Tibial nerve (tissue), 4 donors: ENCODE measurements at places on chromosomes 5 and 9. TPM values are rescaled to one million over a fixed set of nuclear protein-coding genes. Genes with fewer than 3 reads are reported as not detected.

The TAF11L10 gene
- total RNA-seq, result not detected

DNA sequence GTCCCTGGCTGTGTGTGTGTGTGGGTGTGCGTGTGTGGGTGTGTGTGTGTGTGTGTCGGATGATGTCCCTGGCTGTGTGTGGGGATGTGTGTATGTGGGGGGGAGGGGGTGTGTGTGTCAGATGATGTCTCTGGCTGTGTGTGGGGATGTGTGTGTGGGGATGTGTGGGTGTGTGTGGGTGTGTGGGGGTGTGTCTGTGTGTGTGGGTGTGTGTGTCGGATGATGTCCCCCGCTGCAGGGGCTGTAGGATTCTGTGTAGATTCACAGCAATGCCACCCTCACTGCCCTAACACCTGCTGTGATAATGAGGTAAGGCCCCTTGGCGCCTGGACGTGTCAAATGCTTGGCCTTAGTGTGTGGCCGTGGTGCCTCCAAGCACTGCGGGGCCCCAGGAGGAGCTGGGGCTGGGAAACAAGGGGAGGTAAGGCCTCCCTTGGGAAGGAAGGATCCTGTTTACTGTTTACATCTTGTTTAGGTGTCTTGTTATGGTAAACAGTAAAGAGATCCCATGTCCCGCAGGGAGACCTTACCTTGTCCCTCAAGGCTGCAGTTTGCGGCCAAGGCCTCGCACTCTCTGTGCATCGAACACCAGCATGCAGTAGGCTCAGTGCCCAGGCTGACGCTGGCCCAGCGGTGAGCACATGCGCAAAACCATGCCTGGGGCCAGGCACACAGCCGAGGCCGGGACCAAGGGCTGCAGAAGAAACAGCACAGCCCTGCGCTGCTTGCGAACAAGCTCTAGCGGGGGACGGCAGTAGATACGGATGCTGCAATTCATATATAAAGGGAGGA is 24.1 kb downstream of the AHRR start:
- no peaks in the 10 kb centered on the region for H3K27me3 ChIP-seq
- no peak for DNase-seq
- H3K36me3 ChIP-seq, result no peaks in the 10 kb centered on the region
- no peaks in the 10 kb centered on the region for H3K4me1 ChIP-seq
- no peak overlapping the region for H3K27ac ChIP-seq

DNA sequence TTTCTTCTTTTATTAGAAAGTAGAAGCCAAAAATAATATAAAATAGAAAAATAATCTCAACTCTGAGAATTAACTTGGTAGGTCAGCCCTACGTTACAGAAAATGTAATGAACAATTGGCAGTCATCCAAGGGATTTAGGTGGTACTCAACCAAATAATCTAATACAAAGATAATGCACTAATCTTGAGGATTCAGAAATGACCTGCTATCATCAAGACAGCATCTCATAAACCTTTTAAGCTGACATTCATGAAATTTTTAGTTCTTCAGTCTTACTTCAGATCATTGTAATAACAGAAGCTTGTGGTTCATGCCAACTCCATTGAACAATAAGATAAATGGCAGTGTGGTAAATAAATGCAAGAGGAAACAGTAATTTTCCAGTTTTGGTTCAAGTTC is 1058.0 kb downstream of the MAT2B start:
- H3K36me3 ChIP-seq, result no peaks in the 10 kb centered on the region
- no peak for DNase-seq
- H3K27ac ChIP-seq, result no peak overlapping the region
- no peaks in the 10 kb centered on the region for H3K4me1 ChIP-seq
- no peak overlapping the region for H3K4me3 ChIP-seq

GRCh38 chr5:179437341-179438001 is 92.2 kb upstream of the ADAMTS2 start:
- no peak overlapping the region for H3K27ac ChIP-seq
- H3K4me3 ChIP-seq, result no peak overlapping the region
- H3K36me3 ChIP-seq, result no peaks in the 10 kb centered on the region
- H3K27me3 ChIP-seq, result no peaks in the 10 kb centered on the region

- H3K36me3 ChIP-seq, result no peaks in the 10 kb centered on the region
- no peaks in the 10 kb centered on the region for H3K27me3 ChIP-seq
- no peak for DNase-seq
- no peak overlapping the region for H3K4me3 ChIP-seq
- no peak overlapping the region for H3K27ac ChIP-seq
Measured at GRCh38 chr5:133779828-133780475, 167.6 kb upstream of the FSTL4 start.

DNA sequence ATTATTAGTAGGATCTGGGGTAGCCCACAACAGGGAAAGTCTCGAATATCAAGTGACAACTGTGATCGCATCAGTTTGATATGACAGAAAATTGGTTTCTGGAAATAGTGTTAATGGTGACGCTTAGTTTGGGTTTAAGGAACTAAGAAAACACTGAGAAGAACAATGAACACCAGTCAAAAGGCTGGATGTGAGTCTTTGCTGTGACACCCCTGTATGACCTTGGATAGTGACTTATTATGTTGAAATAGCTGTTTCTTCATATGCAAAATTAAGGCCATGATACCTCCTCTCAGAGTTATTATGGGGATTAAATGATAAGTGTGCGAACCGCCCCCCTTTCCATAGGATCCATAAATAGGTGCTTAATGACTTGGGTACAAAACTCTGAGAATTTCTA is 926 bp downstream of the DNAJC25 start:
- peak overlapping the region; percentile 95 for H3K4me3 ChIP-seq
- DNase-seq, result no peak
- no peaks in the 10 kb centered on the region for H3K36me3 ChIP-seq

DNA sequence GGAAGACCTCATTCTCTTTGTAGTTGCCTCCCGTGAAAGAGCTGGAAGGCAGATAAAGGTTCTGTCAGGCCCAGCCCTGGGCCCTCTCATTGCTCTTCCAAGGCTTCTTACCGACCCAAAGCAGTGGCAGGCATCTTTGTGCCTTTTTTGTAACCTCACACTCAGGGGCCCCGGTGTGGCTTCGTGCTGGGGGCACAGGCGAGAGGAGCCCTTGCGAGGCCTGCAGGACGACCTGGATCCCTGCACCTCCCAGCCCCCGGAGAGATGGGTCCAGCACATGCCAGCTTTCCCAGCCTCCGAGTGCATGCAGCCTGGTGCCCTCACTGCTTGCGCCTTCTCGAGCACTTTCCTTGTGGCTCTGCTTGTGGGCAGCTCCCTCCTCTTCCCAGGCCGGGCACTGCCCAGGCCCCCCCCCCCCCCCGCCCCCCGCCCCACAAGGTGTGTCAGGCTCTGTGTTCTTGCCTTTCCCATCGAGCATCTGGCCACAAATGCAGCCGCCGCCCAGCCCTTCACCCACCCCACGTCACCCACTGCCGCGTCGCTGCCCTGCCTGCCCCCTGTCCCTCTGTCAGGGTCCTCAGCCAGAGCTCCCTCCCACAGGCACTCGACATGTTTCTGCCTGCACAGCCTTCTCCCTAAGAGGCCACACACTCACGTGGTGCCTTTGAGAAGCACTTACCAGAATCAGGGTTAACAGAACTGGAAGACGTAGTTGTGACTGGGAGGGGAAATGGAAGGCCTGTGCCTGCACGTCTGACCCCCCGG is 63.7 kb upstream of the CACNA1B start:
- H3K4me1 ChIP-seq, result no peaks in the 10 kb centered on the region
- peaks cover 90% of the 10 kb centered on the region for H3K36me3 ChIP-seq
- no peaks in the 10 kb centered on the region for H3K27me3 ChIP-seq

- no peaks in the 10 kb centered on the region for H3K36me3 ChIP-seq
- no peaks in the 10 kb centered on the region for H3K27me3 ChIP-seq
- H3K4me3 ChIP-seq, result no peak overlapping the region
- DNase-seq, result no peak
- H3K4me1 ChIP-seq, result no peaks in the 10 kb centered on the region
- no peak overlapping the region for H3K27ac ChIP-seq
Measured at GRCh38 chr5:32254881-32255539, 57.7 kb downstream of the MTMR12 start.
